ENCODE measurements at places on chromosomes 16 and 17.

DNA sequence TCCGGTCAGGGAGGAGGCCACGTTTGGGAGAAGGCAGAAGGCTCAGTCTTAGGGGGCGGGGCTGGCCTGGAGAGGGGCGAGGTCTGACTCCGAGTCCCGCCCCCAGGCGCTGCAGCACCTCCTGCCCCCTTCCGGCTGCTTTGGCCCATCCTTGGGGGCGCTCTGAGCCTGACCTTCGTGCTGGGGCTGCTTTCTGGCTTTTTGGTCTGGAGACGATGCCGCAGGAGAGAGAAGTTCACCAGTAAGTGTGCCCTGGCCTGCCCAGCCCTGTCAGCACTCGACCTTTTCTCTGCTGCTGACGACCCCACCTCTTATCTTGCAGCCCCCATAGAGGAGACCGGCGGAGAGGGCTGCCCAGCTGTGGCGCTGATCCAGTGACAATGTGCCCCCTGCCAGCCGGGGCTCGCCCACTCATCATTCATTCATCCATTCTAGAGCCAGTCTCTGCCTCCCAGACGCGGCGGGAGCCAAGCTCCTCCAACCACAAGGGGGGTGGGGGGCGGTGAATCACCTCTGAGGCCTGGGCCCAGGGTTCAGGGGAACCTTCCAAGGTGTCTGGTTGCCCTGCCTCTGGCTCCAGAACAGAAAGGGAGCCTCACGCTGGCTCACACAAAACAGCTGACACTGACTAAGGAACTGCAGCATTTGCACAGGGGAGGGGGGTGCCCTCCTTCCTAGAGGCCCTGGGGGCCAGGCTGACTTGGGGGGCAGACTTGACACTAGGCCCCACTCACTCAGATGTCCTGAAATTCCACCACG, 1.5 kb downstream of the TNFRSF12A start:
- DNase-seq, result no peak

GRCh38 chr17:74769266-74769855, 6.8 kb downstream of the NAT9 start:
- no peak for DNase-seq

- peak; percentile 8 for DNase-seq
These were observed 150.3 kb downstream of the ASIC2 start for GRCh38 chr17:33142705-33143299.

DNA sequence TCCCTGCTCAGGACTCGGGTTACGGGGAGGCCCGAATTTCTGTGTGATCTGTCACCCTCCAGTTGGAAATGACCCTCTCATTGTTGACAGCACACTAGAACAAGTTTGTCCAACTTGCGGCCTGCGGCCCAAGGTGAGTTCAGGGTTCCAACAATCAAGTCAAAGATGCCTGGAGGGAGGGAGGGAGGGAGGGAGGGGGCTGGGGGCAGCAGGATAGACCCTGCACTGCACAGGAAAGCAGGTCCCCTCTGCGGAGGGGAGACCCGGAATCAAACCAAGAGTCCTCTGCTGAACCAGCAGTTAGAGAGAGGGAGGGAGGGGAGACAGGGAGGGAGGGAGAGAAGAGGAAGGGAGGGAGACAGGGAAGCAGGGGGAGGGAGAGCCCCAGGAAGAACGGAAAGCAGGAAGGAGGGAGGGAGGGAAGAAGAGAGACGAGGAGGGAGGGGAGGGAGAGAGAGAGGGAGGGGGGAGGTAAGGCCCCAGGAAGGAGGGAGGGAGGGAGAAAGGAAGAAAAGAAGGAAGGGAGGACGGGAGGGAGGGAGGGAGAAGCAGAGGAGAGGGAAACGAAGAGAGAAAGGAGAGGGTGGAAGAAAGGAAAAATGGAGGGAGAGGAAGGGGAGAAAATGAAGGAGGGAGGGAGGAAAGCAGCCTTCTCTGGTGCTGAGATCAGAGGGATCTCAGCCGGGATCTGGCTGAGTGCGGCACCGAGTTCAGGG, 96.7 kb upstream of the CDH5 start:
- no peak for DNase-seq

- DNase-seq, result peak; percentile 59
These were observed 12.8 kb downstream of the ZC3H18 start for GRCh38 chr16:88582912-88583575.

DNA sequence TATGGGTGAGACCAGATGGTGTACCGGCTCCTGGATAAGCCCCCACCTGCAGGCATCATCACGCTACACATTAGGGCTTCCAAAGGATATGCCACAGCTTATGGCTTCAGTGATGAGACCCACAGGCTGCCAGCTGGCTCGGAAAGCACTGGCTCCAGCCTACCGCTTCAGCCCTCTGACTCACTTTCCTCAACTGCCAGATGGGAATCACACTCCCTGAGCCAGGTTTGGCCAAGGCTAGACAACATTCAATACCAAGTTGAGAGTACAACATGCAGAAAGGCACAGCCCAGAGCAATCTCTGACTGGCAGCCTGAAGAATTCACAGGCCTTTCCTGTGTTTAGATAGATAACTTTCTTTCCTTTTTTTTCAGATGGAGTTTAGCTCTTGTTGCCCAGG, 10.3 kb downstream of the CENPV start:
- DNase-seq, result no peak

Measured in Jurkat, Clone E6-1 (cell line).